Fibroblast of skin of scalp (primary cell): ENCODE measurements at places on chromosomes 4 and X.

DNA sequence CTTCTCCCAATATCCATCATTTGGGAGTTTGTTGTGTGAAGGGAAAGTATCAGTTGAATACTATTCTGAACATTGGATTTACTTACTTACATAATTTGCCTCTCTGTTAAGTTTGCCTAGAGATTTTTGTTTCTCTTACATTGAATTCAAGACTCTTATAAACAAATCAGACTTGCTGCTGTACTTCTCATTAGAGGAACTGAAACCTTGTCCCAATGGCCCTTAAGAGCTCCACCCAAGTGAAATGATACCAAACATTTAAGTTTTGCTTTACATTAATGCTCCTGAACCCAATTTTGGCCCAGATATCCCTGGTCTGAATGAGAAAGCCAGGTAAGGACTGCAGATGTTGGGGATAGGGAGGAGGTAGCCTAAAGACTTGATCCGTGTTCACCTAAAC is 32.0 kb downstream of the HAND2 start:
- DNase-seq = no peak

GRCh38 chr4:47135210-47135609 is 103.8 kb downstream of the GABRB1 start:
- DNase-seq = no peak

- DNase-seq = peak; percentile 91
These were observed 16.6 kb downstream of the CLCN4 start for GRCh38 chrX:10173331-10173900.

DNA sequence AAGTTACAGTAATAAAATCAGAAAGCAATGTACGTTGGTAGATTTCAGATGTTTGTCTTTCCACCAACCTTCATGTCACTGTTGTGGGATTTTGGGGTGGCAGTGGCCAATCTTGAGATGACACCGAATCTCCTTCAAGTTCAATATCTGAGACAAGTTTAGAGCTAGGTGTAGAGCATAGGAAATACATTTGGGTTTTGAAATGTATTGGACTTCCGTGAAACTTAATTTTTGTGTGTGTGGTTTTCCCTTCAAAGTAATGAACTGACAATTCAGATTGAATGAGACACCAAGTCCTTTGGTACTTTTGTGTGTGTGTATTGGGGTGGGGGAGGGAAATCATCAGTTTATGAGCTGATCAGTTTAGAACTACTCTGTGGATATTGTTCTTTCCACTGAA is 1.8 kb downstream of the WDR44 start:
- no peak for DNase-seq

DNA sequence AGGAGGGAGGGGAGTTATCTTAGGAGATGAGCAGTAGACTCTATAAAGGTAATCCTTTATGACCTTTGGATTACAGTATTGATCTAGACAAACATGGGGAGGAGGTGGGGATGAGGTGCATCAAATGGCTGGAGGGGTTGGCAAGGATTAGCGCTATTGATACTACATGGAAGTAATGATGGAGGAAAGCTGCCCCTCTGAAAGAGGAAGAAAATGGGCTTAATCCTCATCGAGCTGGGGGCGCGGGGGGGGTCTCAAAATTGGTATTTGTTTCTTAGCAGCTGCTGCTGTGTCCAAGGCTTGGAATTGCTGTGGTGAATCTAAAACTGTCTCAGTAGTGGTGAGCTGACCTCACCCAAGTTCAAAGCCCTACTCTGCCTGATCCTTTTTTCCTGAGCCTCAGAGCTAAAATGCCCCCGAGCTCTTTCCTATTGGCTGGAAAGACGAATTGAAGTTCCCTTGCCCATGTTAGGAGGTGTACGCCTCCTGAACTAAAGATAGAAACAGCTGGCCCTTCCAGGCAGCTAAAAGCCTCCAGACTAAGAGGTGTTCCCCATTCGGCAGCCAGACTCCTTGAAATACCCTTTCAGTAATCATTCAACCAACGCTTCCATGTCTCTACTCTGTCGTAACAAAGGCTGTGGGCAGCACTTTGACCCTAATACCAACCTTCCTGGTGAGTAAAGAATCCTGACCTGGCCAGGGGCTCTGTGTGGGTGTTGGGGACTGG is at the start of gene ITGB1BP2:
Gene ITGB1BP2 (plus strand): TSS at position 556 of the 730 bp plus-strand sequence. CDS start 57 bp downstream, at position 613.
- peak; percentile 62 for DNase-seq

- no peak for DNase-seq
These were observed 189.7 kb downstream of the TSPAN5 start for GRCh38 chr4:98468709-98469108.

DNA sequence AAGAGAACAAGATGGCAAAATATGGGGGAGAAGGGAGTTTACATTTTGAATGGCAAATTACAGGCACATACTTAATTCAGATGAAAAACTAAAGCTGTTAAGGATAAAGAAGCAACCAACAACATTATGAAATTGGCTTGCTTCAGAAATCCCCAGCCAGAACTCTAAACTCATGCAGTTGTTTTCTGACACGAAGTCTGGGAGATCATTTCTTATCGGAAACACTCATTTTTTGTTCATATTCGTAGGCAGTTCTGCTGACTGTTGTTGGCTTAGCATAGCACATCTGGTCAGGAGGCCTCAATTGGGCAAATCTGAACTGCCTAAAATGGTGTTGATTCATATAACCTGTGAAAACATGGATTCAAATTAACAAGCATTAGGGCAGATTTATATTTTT is 33.0 kb upstream of the ARHGAP6 start:
- no peak for DNase-seq

- no peak for DNase-seq
These were observed 108.4 kb downstream of the CHIC2 start for GRCh38 chr4:53956053-53956452.

- no peak for DNase-seq
These were observed 24.4 kb downstream of the CLCN3 start for GRCh38 chr4:169644802-169645201.
